ENCODE measurements at places on chromosomes 4 and X. TPM values are rescaled to one million over a fixed set of nuclear protein-coding genes. Genes with fewer than 3 reads are reported as not detected.

SH2D1A gene
- total RNA-seq = not detected

CBLL2 gene
- total RNA-seq = 0.13 TPM

ZNF518B gene
- total RNA-seq = 30.5 TPM

REPS2 gene
- 0.38 TPM for total RNA-seq

PAGE1 gene
- not detected for total RNA-seq

DOCK11 gene
- total RNA-seq = 0.38 TPM

SORBS2 gene
- 1.1 TPM for total RNA-seq

CCDC158 gene
- total RNA-seq = under 0.01 TPM

All from bronchial epithelial cell (primary cell).